ENCODE measurements at places on chromosomes 5 and 9.

GRCh38 chr5:171484460-171484899 is 65.0 kb downstream of the FGF18 start:
- DNase-seq = peak; percentile 49

DNA sequence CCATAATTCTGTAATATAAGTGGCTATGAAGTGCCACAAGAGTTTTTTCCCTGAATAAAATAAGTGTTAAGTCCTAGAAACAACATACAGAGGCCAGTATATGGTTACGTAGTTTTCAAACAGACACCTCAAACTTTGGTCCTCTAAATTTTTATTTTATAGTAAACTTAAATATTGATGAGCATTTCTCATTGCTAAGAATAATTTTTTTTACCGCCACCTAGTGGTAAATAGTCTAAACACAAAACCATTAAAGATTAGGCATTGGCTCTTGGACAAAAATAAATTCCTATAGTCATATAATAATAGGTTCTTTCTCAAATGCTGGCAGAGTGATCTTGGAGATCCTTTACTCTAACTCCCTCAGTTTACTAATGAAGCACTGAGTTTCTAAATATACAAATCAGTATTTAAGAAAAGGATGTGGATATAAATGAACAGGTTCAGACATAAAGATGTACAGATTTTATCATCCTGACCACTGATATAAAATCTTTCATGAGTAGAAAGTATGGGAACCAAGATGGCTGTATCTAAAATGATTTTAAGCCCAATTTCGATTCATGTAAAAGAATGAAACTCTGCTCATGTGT is 136.2 kb downstream of the FANCC start:
- DNase-seq = no peak

- no peak for DNase-seq
Observed at GRCh38 chr5:96963267-96963666, 27.4 kb downstream of the LNPEP start.

- no peak for DNase-seq
Observed at GRCh38 chr9:6895754-6896153, 138.0 kb downstream of the KDM4C start.

DNA sequence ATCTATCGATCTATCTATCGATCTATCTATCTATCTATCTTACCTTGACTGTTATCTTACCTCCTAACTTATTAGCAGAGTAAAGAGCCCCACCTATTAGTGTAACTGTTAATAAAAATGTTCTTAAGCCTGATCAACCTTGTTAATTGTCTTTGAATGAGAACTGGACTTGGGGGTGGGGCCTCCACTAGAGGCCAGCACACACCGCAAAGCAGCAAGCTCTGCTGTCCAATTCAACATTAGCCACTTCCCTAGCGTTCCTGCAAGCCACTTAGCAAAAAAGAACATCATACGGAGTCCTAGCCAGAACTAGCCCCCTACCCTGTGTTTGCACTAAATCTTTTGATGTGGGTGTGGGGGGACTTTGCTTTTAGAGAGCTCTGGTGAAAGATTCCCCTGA is 515.8 kb downstream of the KDM4C start:
- no peak for DNase-seq

DNA sequence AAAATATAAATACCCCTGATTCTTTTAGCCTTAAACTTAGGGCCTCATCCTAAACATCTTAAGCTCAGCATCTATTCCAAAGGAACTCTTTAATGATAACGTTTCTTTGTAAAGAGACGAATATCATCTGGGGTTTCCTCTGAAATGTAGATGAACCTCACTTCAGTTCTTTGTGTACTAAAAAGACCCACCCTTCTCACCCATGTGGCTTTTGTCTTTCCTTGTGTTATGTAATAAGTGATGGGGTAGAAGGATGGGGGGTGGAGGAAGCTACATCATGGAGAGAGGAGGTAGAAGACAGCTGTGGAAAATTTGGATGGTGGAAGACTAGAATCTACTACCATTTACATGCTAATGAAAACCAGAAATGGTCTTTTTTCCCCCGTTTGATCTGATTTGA is 111.0 kb downstream of the NDUFS4 start:
- DNase-seq = no peak

DNA sequence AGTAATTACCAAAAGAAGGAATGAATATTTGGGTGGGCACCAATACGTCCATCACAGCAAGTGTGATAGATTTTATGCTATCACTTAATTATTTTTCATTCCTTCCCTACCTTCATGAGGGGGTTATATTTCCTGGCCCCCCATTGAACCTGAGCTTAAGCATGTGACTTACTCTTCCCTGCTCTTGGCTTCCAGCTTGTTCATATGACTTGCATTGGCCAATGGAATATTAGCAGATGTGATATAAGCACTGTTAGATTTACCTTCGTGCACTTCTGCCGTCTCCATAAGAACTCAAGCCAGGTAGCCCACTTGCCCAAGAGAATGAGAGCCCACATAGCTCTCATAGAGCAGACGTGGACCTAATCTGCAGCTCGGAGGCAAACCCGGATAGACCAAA is 99.1 kb upstream of the SMARCA2 start:
- no peak for DNase-seq

DNA sequence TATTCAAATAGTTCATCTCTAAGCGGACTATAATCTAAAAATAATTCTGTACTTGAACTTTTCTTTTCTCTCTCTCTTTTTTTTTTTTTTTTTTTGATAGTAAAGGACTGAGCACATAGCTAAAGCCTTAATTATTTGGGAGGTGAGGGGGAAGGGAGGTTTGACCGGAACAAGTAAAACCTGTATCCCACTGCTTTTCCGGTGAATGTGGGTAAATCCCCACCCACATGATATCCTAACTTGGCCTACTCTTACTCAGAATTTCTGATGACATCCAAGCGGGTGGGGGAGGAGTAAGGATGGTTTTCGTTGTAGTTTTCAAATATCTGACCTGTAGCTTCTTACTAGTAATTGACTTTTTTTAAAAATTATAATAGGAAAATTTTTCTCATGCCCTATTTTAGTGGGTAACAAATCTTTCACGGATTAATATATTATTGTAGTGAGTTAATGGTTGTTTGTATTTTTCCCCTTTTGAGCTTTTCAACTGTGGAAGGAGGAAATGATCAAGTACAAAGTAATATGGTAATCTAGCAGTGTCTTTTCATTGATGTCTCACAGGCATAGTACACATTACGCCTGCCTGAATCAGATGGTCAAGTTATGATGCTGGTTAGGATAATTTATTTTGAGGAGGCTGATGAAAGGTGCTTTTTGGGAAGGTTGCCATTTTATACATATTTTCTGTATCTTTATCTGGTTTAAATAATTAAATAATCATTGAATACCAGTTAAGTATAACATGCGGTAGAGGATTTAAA is 2.2 kb upstream of the ELL2 start:
- DNase-seq = no peak

- no peak for DNase-seq
Observed at GRCh38 chr9:134358662-134359319, 32.5 kb downstream of the RXRA start.

GRCh38 chr5:16934123-16934522 is 2.0 kb downstream of the MYO10 start:
- no peak for DNase-seq

- DNase-seq = no peak
Observed at GRCh38 chr9:111399772-111400563, 69.9 kb upstream of the OR2K2 start.

All from stimulated activated CD4-positive, alpha-beta T cell treated with anti-CD3 and anti-CD28 coated beads, Interleukin-12 subunit alpha, Interleukin-12 subunit beta, amount 100 ng/mL, for 24 hours (primary cell).